Midbrain (tissue), 1 donor: ENCODE measurements at places on chromosomes 16 and 17.

DNA sequence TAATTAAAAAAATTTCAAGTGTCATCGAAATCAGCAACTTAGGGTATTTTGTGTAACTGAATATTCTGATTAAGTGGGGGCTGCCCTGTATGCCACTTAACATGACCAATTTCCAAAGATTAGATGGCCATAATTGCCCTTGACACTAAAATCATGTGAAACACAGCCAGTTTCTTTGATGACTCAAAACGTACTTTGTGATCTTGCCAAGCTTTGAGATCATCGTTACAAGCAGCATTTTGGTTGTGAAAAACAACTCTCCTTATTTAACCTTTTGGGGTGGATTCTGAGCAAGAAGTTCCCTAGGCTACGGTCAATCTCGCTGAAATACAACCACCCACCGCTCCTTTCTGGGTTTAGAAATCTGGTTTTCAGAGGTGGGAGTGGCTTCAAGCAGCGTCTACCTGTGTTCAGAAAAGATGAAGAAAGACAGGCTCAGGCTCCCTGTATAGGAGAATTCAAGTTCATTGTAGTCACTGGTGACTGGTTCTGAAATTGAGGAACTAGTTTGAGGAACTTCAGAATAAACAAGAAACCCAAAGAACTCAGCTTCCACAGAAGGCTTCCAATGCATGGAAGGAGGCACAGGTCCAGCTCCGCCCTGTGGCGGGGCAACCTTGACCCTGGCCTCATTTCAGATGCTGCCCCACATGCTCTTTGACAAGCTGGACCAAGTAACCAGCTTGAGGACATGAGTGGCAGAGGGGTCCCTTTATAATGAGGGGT is 9.4 kb downstream of the MAP3K14 start:
- peak; percentile 50 for DNase-seq

GRCh38 chr16:73066331-73066926 is 18.5 kb upstream of the ZFHX3 start:
- no peak for DNase-seq

GRCh38 chr17:10087355-10087754 is 111.1 kb downstream of the GAS7 start:
- DNase-seq, result no peak

DNA sequence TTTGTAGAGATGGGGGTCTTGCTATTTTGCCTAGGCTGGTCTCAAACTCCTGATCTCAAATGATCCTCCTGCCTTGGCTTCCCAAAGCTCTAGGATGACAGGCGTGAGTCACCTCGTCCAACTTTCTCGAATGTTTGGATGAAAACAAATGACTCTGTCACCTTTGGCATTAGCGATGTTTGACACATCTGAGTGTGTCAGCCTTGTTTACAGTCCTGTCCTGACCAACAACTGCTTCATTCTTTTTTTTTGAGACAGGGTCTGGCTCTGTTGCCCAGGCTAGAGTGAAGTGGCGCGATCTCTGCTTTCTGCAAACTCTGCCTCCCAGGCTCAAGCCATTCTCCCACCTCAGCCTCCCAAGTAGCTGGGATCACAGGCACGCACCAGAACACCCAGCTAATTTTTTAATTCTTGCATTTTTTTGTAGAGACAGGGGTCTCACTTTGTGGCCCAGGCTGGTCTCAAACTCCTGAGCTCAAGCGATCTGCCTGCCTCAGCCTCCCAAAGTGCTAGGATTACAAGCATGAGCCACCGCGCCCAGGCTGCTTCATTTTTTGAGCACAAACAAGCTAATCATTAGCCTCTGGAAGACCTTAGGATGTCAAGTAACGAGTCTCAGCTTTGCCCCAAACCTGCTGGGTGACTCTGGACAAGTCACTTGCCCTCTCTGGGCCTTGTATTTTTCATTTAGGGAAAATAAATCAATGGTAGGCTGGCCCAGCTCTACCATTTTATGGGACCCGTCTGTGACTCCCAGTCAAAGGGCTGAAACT is 7.4 kb downstream of the MYH11 start:
- no peak for DNase-seq

- DNase-seq, result no peak
Observed at GRCh38 chr17:66351033-66351432, 48.6 kb downstream of the PRKCA start.

DNA sequence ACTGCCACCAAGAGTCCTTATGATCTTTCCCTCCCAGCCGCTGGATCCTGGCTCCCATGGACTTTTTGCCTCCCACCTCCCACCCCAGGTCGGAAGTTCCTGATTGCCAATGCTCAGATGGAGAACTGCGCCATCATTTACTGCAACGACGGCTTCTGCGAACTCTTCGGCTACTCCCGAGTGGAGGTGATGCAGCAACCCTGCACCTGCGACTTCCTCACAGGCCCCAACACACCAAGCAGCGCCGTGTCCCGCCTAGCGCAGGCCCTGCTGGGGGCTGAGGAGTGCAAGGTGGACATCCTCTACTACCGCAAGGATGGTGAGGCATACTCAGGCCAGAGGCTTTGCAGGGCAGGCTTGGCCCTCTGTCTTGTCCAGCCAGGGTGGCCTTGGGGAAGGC is 893 bp downstream of the KCNH6 start:
- no peak for DNase-seq

GRCh38 chr17:1999557-2000251 is 25.4 kb downstream of the RTN4RL1 start:
- peak; percentile 43 for DNase-seq

- no peak for DNase-seq
Observed at GRCh38 chr17:71432378-71433315, 688.2 kb upstream of the SOX9 start.

GRCh38 chr17:15412606-15413005 is 54.8 kb downstream of the CDRT4 start:
- no peak for DNase-seq

DNA sequence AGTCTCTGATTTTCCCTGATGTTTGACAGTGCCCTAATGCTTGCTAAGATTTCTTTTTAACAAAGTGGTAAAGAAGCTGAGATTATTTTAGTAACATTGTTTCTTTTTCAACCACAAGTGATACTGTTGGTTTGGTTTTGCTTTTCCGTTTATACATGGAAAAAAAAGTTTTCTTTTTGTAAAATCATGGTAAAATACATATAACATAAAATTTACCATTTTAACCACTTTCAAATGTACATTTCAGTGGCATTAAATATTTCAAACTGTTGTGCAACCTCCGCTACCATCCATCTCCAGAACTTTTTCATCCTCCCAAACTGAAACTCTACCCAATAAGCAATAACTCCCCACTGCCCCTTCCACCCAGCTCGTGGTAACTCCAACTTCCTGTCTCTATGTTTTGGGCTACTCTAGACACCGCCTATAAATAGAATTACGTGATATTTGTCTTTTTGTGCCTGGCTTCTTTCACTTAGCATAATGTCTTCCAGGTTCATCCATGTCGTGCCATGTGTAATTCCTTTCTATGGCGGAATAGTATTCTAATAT is 4.6 kb downstream of the CIITA start:
- no peak for DNase-seq

- no peak for DNase-seq
Observed at GRCh38 chr16:30951193-30951592, 2.3 kb downstream of the ORAI3 start.

DNA sequence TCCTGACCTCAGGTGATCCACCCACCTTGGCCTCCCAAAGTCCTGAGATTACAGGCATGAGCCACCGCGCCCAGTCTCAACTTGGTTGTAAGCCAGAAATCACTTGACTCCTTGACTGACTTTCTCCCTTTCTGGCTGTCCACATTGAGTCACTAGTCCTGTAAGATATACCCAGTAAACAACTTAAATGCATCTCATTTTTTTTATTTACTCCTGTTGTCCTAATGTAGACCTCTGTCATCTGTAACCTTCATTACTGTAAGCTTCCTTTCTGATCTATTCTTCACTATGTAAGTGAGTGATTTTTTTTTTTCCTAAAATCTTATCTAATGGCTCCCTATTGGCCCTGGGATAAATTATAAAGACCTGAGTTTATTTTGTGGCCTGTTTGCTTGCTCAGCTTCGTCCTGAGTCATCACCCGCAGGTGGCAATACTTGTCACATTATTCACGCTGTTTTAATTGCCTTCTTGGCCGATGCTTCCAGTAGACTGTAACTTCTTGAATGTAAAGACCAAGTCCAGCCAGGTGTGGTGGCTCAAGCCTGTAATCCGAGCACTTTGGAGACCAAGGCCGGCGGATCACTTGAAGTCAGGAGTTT is 41.0 kb downstream of the PAFAH1B1 start:
- no peak for DNase-seq

DNA sequence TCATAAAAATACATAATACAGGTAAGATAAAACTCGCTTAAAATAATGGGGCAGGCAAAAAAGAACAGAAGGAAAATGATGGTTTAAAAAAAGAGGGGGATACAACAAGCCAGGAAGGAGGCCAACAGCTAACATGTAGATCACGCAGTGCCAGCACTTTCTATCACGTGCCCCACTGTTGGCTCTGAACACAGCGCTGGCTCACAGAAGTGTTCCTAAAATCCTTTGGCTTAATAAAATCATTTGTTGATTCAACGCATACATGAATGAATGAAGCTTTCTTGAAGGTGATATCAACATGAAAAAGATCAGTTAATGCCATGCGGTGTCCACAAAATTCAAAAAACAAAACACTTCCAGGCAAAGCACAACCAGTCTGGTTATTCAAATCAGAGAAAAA is 8.5 kb downstream of the ITGAE start:
- DNase-seq, result peak; percentile 31
